ENCODE measurements at places on chromosomes 13 and 19.

DNA sequence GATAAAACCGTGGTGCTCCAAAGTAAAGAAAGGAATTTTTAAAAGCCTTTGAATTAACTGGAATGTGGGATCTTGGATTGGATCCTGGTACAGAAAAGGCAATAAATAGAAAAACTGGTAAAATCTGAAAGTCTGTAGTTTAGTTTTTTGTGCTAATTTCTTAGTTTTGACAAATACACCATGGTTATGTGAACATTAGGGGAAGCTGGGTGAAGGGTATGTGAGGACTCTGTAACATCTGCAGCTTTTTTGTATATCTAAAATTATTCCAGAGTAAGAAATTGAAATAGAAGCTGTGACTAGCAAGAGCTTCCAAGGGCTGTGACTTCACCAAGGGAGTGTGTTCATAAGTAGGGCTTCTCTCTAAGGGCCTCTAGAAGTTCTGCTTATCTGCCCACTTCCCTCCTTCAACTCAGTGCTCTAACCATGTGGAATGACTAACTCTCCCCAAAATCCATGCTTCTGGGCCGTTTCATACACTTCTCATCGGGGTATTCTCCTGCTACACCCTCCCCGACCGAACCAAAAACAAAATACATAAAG is 26.5 kb downstream of the ARHGAP35 start:
- no peak for DNase-seq

GRCh38 chr19:14315433-14315832 is 65.8 kb upstream of the ADGRE5 start:
- no peak for DNase-seq

GRCh38 chr19:2050991-2051772 is at the start of gene MKNK2:
Gene MKNK2, minus strand, starts transcription at chr19:2051244. Its CDS starts 393 bp downstream, at chr19:2050851.
- no peak for DNase-seq

GRCh38 chr19:14435320-14436050 is 2.4 kb downstream of the PKN1 start:
- DNase-seq: no peak

- DNase-seq: no peak
Observed at GRCh38 chr13:91863699-91864098, 465.3 kb downstream of the GPC5 start.

GRCh38 chr13:48727241-48728011 is 73.7 kb downstream of the CYSLTR2 start:
- DNase-seq: peak; percentile 67

- no peak for DNase-seq
Observed at GRCh38 chr19:46481223-46481848, 10.0 kb upstream of the PNMA8A start.

DNA sequence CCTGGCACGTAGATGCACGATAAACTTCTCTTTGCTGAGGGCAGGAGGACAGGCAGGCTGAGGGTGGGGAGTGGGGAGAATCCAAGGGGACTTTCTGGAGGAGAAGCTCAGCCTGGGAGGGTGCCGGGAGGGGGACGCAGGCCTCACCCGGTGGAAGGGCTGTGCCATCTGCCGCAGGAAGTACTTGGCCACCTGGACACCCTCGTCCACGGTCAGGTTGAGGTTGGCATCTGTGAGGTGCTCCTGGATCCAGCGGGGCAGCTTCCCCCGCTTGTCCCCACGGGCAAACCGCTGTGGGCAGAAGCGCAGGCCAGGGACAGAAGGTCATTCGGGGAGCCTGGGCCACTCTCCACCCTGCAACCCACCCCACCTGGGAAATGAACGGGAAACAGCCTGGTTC is 11.5 kb downstream of the KLC3 start:
- no peak for DNase-seq

DNA sequence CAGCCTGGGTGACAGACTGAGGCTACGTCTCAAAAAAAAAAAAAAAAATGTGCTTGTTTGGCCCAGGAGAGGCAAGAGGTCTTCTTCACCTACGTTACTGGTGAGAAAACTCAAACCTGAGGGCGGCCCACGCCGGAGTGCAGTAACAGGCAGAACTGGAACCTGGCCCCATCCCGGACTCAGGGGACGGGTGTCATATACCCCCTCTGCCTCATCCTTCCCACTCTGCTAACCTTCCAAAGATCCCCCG is 414 bp upstream of the ADAT3 start:
- DNase-seq: no peak

DNA sequence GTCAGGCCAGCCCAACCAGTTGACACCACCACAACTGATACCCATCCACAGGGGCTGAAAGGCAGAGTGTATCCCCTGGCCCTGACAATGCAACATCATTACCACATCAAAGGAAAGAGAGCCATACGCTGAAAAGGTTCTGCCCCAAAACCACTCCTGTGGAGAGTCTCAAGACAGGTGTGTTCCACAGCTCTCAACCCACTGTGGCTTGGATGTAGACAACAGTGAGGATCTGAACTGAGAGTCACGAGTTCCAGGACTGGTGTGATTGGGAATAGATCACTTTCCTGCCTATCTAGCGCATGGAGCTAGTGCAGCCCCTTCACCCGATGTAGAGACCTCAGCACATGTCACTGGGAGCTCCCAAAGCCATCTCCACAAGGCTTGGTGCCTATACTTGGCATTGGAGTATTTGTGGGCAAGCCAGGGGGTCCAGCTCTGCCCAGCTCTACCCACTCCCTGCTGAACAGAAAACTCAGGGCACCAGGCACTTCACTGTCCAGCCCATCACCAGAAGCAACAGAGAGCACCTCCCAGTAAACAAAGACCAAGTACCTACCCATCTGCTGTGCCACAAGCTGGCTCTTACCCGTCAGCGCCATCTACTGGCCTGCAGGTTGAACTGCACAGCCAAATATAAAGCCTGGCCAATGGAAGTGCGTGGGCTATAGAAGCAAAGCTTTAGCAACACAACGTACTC is 579.5 kb downstream of the UQCRFS1 start:
- peak; percentile 56 for DNase-seq

DNA sequence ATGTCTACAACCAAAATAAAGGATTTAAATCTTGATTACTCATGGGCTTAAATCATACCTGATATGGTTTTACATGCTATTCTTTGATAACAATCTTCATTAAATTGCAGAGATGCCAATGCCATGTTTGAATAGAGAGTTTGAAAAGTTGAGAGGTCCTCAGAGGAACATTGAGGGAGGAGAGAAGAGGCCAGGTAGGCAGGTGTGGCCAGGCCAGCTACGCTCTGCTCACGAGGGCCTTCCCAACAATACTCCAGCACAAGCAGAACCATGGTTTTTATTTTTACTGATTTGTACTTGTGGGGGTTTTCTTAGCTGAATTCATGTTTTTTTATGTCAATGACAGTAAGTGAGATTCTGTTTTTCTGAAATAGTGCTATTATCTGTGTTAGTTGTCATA is 158.1 kb upstream of the RFC3 start:
- no peak for DNase-seq

DNA sequence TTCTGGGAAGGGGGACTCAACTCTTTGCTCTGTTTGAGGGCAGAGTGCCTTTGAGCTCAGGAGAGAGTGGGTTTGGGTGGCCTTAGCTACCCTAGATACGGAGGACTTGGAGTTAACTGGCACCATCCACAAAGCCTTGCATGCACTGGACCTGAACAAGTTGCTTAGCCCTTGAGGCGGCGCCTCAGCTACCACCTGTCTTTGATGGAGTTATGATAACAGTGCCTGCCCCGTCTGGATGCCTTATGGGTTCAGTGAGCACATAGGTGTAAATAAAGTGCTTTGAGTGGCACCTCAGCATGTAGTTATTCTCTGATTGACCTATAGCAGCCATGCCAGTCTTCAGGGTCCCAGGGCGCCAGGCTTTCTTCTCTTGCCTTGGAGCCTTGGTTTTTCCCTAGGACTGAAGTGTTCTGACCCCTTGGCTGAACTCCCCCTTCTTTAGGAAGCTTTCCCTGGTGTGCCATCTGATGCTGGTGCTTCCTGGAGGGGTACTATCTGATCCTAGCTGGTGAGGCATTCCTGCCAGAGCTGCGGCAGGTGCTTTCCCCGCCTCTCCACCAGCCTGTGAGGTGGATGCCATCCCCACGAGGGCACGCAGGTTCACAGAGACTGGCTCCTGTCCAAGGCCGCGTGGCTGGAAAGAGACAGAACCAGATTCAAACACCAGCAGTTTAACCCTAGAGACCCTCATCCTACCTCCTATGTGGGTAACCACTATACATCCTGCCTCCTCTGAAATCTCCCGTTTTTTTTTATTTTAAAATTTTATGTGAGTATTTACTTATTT is 5.8 kb downstream of the BCKDHA start:
- DNase-seq: no peak

Data from skeletal muscle cell (primary cell).